ENCODE measurements at places on chromosomes 16 and 17.

DNA sequence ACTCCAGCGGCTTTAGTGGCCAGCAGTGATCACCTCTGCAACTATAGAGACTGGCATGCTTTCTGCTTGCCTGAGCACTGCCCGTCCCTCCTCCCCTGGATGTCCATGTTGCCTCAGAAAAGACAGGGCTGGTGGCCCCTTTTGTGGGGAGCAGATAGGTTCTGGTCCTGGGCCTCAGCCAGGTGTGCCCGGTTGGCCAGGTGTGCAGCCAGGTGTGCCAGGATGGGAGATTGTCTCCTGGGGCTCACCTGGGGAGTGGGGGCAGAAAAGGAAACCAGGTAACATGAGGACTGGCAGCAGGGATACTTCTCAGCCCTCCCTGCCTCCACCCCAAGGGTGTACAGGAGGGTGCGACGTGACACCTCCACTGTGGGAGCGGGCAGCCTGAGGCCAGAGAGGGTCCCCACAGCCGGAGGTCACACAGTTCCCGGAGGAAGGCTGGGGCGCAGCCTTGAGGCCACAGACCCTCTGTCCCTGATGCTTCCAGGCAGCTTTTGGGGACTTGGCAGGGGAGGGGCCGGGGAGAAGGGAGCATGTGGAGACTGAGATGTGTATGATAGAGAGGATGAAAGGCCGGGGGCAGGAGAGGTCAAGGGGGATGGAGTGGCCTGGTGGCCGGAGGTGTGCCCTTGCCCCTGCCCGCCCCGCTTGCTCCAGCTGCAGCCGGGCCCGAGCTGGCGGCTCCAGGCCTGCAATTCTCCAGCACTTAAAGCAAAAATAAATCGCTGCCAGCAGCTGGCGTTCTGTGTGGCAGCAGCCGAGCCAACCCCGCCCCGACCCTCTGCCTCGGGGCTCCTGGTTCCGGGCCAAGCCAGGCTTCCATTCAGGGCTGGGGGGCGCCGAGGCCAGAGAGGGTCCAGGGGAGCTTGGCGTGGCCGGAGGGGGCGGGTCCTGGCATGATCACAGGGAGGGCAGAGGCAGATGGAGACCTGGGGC lies 6.7 kb downstream of the KCNJ12 start:
- H3K36me3 ChIP-seq, result no peaks in the 10 kb centered on the region
- peaks cover 26% of the 10 kb centered on the region for H3K27me3 ChIP-seq
- no peaks in the 10 kb centered on the region for H3K4me1 ChIP-seq
- DNase-seq, result no peak
- H3K27ac ChIP-seq, result no peak overlapping the region

DNA sequence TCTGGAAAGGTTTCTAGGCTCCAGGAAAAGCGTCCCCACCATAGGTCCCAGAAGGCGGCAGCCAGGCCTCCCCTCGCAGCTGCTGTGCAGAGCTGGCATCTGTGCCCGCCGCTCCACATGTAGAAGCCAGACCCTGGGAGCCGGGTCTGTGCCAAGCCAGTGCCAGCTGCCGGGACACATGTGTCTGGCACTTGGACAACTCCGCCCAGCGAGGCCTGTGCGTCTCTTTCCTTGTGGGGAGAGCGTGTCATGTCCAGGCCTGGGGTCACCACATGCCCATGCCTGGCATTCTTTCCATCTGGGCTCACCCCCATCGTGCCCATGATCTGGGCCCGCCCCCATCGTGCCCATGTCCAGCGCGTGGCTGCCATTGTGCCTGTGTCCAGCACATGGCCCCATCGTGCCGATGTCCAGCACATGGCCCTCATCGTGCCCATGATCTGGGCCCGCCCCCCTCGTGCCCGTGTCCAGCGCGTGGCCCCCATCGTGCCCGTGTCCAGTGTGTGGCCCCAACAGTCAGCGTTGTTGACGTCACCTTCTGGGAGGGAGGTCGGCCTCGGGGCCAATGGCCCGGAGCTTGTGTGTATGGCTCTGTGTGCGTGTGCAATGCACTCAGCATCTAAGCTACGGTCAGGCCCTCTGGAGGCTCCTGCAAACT lies 13.3 kb upstream of the ACSF3 start:
- peaks cover 18% of the 10 kb centered on the region for H3K27me3 ChIP-seq
- no peak overlapping the region for H3K27ac ChIP-seq
- DNase-seq, result no peak
- no peaks in the 10 kb centered on the region for H3K4me1 ChIP-seq
- H3K4me3 ChIP-seq, result no peak overlapping the region

GRCh38 chr16:85555719-85556455 lies 57.2 kb upstream of the GSE1 start:
- peaks cover 27% of the 10 kb centered on the region for H3K4me1 ChIP-seq

DNA sequence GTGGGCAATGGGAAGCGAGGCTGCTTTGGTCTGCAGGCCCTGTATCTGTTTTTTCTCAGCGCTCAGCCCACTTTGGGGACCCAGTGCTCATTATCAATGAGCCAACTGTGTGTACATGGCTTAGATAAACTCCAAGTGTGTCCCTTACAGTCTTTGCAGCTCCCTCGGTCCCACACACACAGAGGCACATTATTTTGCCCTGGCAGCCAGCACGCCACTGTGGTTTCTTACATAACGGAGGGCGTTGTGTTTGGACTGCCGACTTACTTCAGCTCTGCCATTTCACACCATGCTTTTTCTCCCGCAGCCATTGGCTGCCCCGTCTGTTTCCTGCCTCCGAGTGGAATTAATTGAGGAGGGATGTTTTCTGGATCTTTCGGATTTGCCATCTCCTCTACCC lies 56.5 kb upstream of the CLEC18A start:
- peaks cover 7% of the 10 kb centered on the region for H3K4me1 ChIP-seq
- no peak for DNase-seq
- no peak overlapping the region for H3K27ac ChIP-seq
- no peak overlapping the region for H3K4me3 ChIP-seq

- peaks cover 22% of the 10 kb centered on the region for H3K36me3 ChIP-seq
- peak; percentile 54 for DNase-seq
- H3K27ac ChIP-seq, result peak overlapping the region; percentile 67
- H3K27me3 ChIP-seq, result no peaks in the 10 kb centered on the region
- no peak overlapping the region for H3K4me3 ChIP-seq
Observed at GRCh38 chr17:43517615-43518386, 28.3 kb downstream of the ETV4 start.

GRCh38 chr16:72124761-72125634 lies 31.4 kb downstream of the DHX38 start:
- H3K27ac ChIP-seq, result peak overlapping the region; percentile 27
- no peaks in the 10 kb centered on the region for H3K36me3 ChIP-seq
- H3K4me3 ChIP-seq, result no peak overlapping the region
- H3K27me3 ChIP-seq, result peaks cover 4% of the 10 kb centered on the region
- DNase-seq, result peak; percentile 64

GRCh38 chr17:74031316-74032090 lies 172.0 kb upstream of the RPL38 start:
- no peak overlapping the region for H3K4me3 ChIP-seq
- no peaks in the 10 kb centered on the region for H3K4me1 ChIP-seq
- peaks cover 2% of the 10 kb centered on the region for H3K27me3 ChIP-seq
- no peak for DNase-seq
- no peak overlapping the region for H3K27ac ChIP-seq

- H3K4me1 ChIP-seq, result peaks cover 37% of the 10 kb centered on the region
- no peak for DNase-seq
- no peak overlapping the region for H3K4me3 ChIP-seq
- peaks cover 7% of the 10 kb centered on the region for H3K27me3 ChIP-seq
Observed at GRCh38 chr17:76597156-76598003, 11.7 kb upstream of the ST6GALNAC2 start.

DNA sequence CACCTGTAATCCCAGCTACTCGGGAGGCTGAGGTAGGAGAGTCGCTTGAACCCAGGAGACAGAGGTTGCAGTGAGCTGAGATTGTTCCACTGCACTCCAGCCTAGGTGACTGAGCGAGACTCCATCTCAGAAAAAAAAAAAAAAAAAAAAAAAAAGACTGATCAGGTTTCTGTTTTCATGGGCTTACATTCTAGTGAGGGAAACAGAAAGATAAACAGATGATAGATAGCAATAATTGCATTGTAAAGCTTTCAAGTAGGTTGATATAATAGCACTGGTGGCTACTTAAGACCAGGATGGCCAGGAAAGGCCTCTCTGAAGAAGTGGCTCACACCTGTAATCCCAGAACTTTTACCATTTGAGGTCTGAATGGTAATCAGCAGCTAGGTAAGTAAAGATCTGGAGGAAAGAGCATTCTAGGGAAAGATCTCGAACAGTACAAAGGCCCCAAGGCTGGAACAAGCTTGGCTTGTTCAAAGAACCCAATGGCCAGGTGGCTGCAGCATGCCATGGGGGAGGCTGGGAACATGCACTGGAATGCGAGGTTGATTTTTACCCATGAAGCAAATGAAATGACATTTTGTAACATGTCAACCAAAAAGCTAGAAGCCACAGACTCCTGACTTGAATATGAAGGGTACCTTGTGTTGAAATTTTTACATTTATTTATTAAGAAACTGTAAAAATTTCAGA lies 108.3 kb upstream of the DHX40 start:
- no peak overlapping the region for H3K4me3 ChIP-seq
- H3K4me1 ChIP-seq, result peaks cover 14% of the 10 kb centered on the region

DNA sequence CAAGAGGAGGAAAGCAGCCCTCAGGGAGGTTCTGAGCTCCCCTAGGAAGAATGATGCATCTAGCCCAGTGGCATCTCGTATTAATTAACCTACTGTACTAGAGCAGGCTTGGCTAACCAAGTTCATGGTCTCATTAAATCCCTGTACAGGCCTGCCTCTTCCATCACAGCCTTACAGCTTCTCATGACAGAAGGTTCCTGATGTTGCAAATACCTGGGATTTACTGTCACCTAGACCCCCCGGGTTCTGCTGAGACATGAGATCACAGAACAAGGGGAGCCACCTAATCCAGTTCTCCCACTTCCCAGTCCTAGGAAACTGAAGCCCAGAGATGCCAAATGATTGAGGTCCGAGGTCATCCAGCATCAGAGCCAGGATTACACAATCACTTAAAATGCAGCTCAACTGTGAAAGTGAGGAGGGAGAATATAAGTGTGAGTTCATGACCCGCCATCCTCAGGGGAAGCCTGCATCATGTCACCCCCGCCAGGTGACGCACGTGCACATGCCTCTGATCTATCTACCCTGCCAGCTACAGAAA lies 23.9 kb downstream of the ACLY start:
- H3K4me1 ChIP-seq, result peaks cover 52% of the 10 kb centered on the region
- peak overlapping the region; percentile 93 for H3K27ac ChIP-seq
- H3K36me3 ChIP-seq, result peaks cover 53% of the 10 kb centered on the region

DNA sequence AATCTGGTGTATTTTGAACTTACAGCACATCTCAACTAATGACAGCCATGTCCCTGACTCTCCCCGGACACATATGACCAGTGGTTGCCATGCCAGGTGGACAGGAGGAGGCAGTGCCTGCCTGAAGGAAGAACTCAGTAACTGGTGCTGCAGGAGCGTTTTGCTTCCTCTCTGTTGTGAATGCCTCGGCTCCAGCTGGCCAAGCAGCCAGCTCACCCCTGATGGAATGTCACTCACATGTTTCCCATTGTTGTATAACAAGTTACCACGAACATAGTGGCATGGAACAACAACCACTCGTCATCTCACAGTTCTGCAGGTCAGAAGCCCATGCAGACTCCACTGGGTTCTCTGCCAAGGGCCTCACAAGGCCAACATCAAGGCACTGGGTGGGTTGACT lies 20.1 kb upstream of the IRF8 start:
- no peaks in the 10 kb centered on the region for H3K36me3 ChIP-seq
- DNase-seq, result peak; percentile 76
- H3K27ac ChIP-seq, result no peak overlapping the region
- H3K27me3 ChIP-seq, result peaks cover 48% of the 10 kb centered on the region
- no peak overlapping the region for H3K4me3 ChIP-seq

GRCh38 chr17:880443-881269 lies 98.5 kb downstream of the MRM3 start:
- no peaks in the 10 kb centered on the region for H3K27me3 ChIP-seq
- H3K27ac ChIP-seq, result peak overlapping the region; percentile 89
- peaks cover 31% of the 10 kb centered on the region for H3K36me3 ChIP-seq

GRCh38 chr16:84703681-84704080 lies 3.9 kb downstream of the USP10 start:
- H3K36me3 ChIP-seq, result peaks cover 11% of the 10 kb centered on the region
- DNase-seq, result no peak
- no peak overlapping the region for H3K27ac ChIP-seq
- peaks cover 68% of the 10 kb centered on the region for H3K4me1 ChIP-seq
- H3K4me3 ChIP-seq, result no peak overlapping the region

GRCh38 chr16:54277845-54278703 lies 8.5 kb downstream of the IRX3 start:
- H3K4me1 ChIP-seq, result peaks cover 10% of the 10 kb centered on the region
- DNase-seq, result no peak
- no peak overlapping the region for H3K4me3 ChIP-seq
- peaks cover 1% of the 10 kb centered on the region for H3K27me3 ChIP-seq

GRCh38 chr17:50150354-50151040 lies at the start of gene PPP1R9B:
PPP1R9B (minus strand) TSS chr17:50150677; CDS start chr17:50150513, 164 bp downstream.
- peak within 1 kb of the TSS; percentile 94 for H3K4me3 ChIP-seq
- peaks cover 2% of the 10 kb centered on the region for H3K27me3 ChIP-seq
- H3K36me3 ChIP-seq, result no peaks in the 10 kb centered on the region
- H3K4me1 ChIP-seq, result peaks cover 50% of the 10 kb centered on the region
- H3K27ac ChIP-seq, result peak within 1 kb of the TSS; percentile 97

DNA sequence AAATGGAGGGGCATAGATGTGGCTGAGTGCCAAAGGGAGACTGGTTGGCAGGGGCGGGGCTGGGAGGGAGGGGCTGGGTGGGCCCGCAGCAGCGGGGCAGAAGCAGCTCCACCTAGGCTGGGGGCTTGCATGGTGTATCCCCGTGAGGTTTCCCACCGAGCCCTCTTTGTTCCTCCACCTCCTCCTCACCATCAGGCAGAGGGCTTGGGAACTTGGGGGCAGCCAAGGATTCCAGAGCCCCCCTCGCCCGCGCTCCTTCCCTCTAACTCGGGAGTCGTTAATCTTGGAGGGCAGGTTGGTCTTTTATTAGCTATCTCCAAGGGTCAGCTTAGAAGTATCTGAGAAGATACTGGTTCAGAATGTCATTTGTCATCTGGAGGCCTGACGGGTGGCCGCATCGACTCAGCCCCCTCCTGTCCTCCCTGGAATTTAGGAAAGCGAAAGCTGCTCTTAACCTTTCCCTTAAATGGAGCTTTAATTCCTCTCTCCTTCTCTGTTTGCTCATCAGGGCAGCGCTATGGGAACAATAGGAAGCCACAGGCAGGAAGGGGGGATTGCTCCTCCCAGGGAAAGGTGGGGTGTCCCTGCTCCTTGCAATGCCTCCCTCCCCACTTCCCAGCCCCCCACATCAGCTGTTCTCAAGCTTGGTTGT lies 274.3 kb upstream of the XYLT1 start:
- DNase-seq, result no peak
- no peak overlapping the region for H3K27ac ChIP-seq
- no peaks in the 10 kb centered on the region for H3K36me3 ChIP-seq
- H3K4me1 ChIP-seq, result no peaks in the 10 kb centered on the region
- H3K4me3 ChIP-seq, result 0 out of 2 replicates have a peak overlapping the region, but pooled peaks have one; percentile 58

- H3K27me3 ChIP-seq, result peaks cover 31% of the 10 kb centered on the region
- no peak for DNase-seq
- H3K4me1 ChIP-seq, result no peaks in the 10 kb centered on the region
Observed at GRCh38 chr16:57689762-57690558, 4.6 kb upstream of the DRC7 start.

DNA sequence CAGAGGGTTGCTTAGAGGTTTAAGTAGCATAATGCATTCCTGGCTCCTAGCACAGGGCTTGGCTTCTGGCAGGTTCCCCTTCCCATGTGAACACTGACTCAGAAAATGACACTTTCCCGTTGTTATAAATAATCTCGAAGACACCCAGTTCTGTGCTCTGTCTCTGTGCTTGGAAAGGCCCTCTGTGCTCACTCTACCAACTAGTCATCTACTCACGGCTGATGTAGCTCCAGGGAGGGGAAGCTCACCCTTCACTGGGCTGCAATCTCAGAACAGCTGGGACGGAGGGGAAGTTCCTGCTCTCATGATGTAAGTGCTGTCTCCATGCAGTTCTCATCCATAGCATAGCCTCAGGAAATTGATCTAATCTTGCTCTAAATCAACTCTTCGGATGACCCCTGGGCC lies 230.5 kb upstream of the ASIC2 start:
- H3K27ac ChIP-seq, result no peak overlapping the region
- no peaks in the 10 kb centered on the region for H3K4me1 ChIP-seq
- DNase-seq, result no peak
- H3K36me3 ChIP-seq, result no peaks in the 10 kb centered on the region
- no peak overlapping the region for H3K4me3 ChIP-seq
- H3K27me3 ChIP-seq, result peaks cover 4% of the 10 kb centered on the region
